ENCODE measurements at places on chromosomes 5 and 9.

GRCh38 chr5:90939211-90939610, 380.6 kb downstream of the ADGRV1 start:
- DNase-seq: no peak

- DNase-seq: no peak
Measured at GRCh38 chr5:178524093-178524882, 65.9 kb downstream of the COL23A1 start.

GRCh38 chr9:28329323-28329722, 756.0 kb upstream of the C9orf72 start:
- DNase-seq: no peak

DNA sequence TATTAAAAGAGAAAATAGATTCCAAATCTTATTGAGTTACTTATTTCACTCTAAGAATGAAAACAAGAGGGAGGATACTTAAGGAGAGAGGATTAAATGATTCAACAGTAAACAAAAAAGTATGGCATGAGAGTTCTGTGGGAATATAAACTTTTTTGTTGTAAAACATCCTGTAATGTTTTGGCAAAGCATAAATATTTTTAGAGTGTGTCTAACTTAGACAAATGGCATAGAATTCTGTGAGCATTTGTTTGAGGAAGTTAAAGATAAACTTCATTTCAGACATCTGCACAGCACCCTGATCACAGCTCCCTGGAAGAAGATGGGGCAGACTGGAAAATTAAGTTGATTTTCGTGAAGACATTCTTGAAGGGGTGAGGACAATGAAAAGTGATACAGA, 246.8 kb upstream of the HAPLN1 start:
- no peak for DNase-seq

DNA sequence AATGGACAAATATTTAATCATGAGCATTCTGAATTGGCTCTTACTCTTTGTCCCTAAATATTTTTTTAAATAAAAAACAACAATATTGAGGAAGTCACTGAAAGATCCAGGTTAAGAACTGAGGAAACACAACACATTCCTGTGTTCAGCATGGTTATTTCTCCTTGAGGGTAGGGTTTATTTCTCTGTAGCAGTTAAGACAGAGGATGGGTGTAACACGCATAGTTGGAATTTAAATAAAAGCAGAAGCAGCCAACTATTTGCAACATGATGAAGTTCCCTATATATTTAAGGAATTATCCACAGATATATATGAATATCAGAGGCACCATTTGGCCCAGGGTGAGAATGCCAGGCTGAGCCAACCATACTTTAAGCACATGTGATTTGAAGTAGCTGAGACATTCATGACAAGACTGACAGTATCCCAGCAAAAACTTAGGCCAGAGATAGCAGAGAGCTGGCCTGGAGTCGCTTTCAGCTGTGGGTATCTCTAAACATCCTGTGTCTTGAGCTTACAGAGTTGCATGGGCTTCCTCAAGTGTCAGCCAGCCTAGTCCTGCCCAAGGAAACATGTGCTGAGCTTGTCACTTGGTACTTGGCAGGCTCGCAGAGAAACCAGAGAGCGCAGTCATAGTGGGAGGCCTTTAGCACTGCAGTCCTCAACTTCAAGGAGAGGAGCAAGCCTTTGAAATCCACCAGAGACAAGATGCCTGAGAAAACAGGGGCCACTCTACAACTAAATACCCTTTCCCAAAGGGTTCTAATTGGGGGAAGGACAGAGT, 43.6 kb downstream of the SEMA5A start:
- peak; percentile 33 for DNase-seq

All from heart left ventricle (tissue), 16 donors.